ENCODE measurements at places on chromosomes 7 and 10. TPM values are rescaled to one million over a fixed set of nuclear protein-coding genes. Genes with fewer than 3 reads are reported as not detected.

DNA sequence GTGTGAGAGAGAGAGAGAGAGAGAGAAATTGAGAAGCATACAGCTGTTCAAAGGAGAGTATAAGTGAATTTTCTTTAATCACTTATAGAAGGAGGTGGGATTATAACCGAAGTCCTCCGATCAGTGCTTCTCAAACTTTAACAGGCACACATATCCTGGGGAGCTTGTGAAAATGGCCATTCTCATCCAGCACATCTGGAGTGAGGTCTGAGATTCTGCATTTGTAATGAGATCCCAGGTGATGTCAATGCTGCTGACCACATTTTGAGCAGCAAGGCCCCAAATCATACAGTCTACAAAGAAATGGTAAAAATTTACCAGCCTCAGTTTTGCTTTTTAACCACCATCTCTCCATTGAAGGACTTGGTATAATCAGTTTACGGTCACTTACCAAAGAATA is 219.0 kb downstream of the PTEN start:
- DNase-seq: no peak

DNA sequence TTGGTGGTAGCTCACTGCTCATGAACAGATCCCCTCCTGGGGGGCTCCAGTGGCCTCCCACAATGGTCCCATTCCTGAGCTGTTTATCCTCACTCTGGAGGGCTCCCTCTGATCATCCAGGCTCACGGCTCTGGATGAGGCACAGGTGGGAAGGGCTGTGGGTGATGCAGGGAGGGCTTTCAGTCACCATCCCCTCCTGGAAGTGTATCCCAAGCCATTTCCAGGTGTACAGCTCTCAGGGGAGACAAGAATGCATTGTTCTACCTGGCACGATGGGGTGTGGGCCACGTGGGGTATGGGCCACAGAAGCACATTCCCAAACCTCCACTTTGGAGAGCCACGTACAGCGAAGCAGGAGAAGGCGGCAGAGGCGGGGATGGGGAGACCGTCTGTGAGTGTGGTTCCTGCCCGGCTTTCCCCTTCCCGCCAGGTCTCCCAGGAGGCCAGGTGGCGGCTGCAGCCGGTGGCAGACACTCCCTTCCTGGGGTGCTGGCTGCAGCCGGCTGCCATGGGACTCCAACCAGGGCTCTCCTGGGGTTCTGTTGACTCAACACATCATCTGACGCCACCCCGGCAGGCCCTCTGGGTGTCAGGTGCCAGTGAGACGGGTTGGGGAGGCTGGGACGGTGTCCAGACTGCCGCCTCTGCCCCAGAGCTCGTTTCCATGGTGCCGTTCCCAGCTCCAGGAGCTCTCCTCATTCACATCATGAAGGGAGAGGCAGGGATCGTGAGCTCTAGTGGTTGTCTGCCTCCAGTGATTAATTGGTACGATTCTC is 169.7 kb upstream of the RHEB start:
- DNase-seq: peak; percentile 82

DNA sequence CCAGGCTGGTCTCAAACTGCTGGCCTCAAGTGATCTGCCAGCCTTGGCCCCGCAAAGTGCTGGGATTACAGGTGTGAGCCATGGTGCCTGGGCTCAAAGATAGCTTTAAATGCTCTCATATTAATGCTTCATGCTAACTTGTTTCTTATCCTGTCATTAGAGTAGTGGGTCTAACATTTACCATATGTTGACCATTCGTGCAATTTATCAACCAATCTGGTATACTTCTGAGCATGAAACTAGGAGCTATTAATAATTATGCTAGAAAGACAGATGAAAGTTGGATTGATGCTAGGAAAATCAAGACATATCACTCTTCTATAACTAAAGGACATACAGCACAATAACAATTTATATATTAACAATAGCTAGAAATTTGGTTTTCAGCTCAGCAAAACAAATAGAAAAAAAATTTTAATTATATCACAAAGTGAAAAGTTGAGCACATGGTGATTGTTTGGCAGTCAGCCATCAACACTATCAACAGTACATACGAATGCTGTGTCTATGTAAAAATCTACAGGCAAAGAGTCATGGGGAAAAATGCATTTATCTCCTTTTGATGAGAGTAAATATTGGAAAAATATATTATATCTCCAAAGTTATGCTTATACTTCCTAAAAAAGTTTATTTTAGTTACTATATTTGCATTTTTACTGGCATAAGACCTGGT is 112.1 kb upstream of the ABCB5 start:
- no peak for DNase-seq

The MRLN gene
- not detected for total RNA-seq

The LIPA gene
- 16.2 TPM for total RNA-seq

DNA sequence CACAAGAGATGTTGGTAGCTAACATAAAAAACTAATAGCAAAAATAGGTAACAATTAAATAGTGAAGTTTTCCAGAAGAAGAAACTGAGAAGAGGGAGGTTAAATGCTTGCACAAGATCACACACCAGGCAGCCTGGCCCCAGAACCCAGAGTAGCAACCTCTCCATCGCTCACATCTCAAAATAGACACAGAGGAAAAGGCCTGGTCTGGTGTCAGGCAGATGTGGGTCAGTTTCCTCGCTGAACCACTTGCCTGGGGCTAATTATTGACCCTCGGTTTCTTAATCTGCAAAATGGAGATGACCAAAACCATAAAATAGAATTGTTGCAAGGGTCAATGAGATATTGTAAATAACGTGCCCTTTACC is 44.5 kb upstream of the STK17A start:
- no peak for DNase-seq

The CHN2 gene
- 15.3 TPM for total RNA-seq

- peak; percentile 93 for DNase-seq
Observed at GRCh38 chr10:47402641-47403301, 18.7 kb upstream of the ZNF488 start.

The SDK1 gene
- 4.2 TPM for total RNA-seq

The GIMAP6 gene
- 1.9 TPM for total RNA-seq

The UTF1 gene
- not detected for total RNA-seq

The TUBAL3 gene
- total RNA-seq: 0.23 TPM

The CYP2C9 gene
- not detected for total RNA-seq

- DNase-seq: peak; percentile 2
Observed at GRCh38 chr10:23408330-23408976, 30.4 kb upstream of the OTUD1 start.

DNA sequence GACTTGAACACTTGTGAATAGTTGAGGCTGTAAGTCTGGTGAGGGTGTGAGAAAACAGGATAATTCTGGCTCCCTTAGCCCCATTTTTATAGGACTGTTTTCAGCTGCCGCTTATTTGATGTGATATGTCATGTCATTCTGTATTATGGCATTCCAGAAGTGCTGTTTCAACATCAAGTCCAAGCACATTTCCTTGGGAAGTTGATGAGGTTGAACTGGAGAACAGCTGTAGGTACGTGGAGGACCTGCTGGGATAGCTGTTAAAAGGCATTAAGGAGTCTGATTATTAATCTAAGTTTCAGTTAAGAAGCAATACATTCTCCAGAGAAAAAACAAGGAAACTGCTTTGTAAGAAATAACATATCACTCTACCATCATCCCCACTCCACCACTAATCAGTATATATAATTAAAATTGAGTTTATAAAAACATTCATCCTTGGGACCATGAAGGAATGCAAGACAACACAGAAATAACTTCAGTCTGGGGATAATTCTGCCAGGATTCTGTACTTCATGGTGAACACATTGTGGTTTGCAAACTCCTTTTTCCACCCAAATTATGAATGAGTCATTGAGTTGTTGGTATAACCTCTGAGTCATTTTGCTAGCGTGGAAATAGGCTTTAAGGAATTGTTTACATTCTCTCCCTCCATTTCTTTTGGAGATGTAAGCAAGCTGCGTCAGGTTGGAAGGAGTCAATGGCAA is 39.9 kb upstream of the TMEM229A start:
- DNase-seq: peak; percentile 70

GRCh38 chr10:93452143-93452542 is 30.0 kb downstream of the MYOF start:
- DNase-seq: no peak

The SLC39A12 gene
- not detected for total RNA-seq

- no peak for DNase-seq
Observed at GRCh38 chr10:44974082-44974627, 4.5 kb downstream of the DEPP1 start.

- peak; percentile 97 for DNase-seq
Observed at GRCh38 chr7:1533547-1534329, 3.2 kb downstream of the MAFK start.

DNA sequence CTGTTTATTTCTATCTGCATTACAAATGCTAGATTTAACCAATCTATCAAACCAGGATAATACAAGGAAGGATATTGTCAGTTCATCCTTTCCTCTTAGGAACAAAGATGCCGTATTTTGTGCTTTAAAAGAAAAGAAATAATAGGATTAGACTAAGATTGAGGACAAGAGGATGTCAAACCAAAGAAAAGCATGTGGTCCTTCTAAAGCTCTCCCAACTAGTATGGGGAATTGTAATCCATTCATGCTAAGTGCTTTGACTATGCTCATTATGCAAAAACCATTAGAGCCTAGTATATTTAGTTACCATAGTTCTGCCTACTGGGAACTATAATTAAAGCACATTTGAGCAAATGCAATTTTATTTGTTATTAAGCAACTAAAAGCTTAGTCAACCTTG is 280.2 kb downstream of the GRM8 start:
- DNase-seq: no peak

The ACHE gene
- not detected for total RNA-seq

DNA sequence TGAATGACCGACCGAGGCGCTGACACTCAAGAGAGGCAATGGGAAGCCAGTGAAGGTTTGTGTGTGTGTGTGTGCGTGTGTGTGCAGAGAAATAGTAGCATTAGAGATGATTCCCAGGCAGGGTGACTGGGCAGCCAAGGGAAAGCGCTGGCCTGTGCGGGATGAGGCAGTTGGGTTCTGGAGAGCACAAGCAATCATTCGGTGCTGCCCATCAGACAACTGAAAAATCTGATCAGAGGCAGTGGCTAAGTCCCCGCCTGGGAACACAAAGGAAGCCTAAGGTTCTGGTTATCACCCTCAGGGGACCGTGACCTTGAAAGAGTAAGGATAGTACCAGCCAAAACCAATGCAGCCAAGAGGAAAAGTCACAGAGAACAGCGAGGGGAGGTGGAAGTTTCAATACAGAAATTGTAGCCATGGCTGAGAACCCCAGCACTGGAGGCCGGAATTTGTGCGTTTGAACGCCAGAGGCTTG is 868 bp upstream of the PDCD4 start:
- no peak for DNase-seq

The DPYSL4 gene
- total RNA-seq: 6.7 TPM

DNA sequence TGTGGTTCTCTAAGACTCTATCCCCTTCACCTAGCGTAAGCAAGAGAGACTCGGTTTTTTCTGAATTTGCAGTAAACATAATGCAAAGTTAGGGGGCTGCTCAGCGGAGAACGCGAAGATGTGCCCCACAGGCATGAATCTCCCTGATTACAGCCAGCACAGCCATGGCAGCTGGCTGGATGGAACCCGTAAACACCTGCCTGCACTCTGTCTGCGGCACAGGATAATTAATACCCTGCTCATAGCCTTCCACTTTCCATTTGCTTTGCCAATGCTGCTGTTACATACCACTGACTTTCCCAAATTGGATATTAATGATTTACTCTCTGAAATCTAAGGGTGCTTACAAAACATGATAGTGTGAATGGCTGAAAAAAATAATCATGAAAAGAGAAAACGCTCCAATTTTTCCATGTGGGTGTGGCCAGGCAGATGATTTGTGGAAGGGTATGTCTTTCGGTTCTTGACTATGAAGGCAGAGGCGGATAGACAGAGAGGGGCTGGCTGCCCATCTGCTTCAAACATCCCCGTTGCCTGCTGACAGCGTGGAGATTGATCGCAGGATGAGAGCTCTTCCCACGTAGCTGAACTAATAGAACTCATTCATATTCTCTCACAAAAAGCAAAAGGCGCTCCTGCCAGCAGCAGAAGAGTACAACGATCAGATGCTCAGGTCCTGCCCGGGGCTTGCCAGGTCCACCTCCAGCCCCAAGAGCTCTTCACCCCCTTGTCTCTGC is 193.2 kb upstream of the GHITM start:
- no peak for DNase-seq

DNA sequence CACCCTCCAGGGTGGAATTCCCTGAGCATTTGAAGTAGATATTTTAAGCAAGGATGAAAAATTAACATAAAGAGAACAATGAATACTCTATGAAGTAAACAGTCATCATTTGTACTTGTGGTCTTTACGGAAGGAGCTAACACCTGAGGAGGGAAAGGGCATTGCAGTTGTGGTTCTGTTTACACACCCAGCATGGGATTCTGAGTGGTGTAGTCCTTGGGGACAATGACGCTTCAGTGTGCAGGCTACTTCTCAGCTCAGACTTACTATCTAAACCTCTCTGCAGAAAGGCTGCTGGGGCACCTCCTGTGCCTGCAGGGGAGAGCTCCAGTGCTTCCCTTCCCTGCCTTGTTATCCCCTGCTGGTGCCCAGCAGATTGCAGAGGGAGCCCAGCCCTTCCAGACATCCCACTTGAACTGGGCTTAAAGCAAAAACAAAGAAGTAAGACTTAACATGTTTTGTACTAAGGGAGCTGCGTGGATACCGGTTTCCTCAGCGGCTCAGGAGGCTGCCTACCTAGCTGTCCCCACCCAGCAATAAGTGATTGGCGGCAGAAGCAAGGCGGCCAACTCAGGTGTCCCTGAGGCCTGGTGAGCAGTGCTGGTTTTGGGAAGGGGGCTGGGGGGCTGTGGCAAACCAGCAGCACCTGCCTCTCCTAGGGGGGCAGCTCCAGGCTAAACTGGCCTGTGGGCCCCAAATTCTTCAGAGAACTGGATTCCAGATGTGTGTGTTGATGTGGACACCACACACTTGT is 89.1 kb downstream of the CELF2 start:
- no peak for DNase-seq

- DNase-seq: no peak
Observed at GRCh38 chr7:102990642-102991041, 77.8 kb downstream of the LRRC17 start.

The RTKN2 gene
- total RNA-seq: 8.5 TPM

GRCh38 chr7:15228831-15229230 is 326.3 kb upstream of the DGKB start:
- no peak for DNase-seq

Data from Daoy (cell line).